GM23338 (cell line): ENCODE measurements at places on chromosomes 4 and X. TPM values are rescaled to one million over a fixed set of nuclear protein-coding genes. Genes with fewer than 3 reads are reported as not detected.

The LINC00632 gene
- 23.6 and 25.2 TPM in 2 replicates for polyA plus RNA-seq

The PPARGC1A gene
- 0.12 and 0.76 TPM in 2 replicates for polyA plus RNA-seq

The CT55 gene
- polyA plus RNA-seq = not detected in 2 replicates

The XK gene
- polyA plus RNA-seq = 0.28 and 0.29 TPM in 2 replicates

GRCh38 chrX:141301017-141301416 is 58.7 kb upstream of the SPANXC start:
- no peak for DNase-seq
- H3K36me3 ChIP-seq = no peaks in the 10 kb centered on the region
- H3K4me1 ChIP-seq = no peaks in the 10 kb centered on the region

DNA sequence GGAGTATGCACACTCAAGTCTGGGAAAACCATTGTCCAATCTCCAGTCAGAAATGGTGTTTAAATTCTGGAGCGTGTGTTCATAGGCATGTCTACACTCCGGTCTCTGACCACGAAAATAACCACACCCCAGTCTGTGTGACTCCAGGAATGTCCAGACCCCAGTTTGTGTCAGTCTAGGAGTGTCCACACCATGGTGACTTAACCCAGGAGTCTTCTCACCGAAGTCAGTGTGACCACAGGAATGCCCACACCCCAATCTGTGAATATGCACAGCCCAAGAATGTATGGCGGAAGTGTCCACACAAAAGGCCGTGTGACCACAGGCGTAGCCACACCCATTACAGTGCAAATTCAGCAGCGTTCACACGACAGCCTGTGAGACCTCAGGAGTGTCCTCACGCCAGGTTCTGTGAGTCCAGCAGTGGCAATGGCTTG is 11.4 kb downstream of the FTSJ1 start:
- no peak overlapping the region for H3K27ac ChIP-seq
- H3K4me1 ChIP-seq = no peaks in the 10 kb centered on the region
- DNase-seq = peak; percentile 17

GRCh38 chr4:97500423-97500822 is 642.9 kb downstream of the STPG2 start:
- no peaks in the 10 kb centered on the region for H3K27me3 ChIP-seq
- H3K27ac ChIP-seq = no peak overlapping the region
- H3K4me3 ChIP-seq = no peak overlapping the region

- no peak for DNase-seq
- H3K4me1 ChIP-seq = no peaks in the 10 kb centered on the region
- no peak overlapping the region for H3K27ac ChIP-seq
- no peaks in the 10 kb centered on the region for H3K27me3 ChIP-seq
Measured at GRCh38 chrX:39563178-39563577, 534.6 kb downstream of the BCOR start.

DNA sequence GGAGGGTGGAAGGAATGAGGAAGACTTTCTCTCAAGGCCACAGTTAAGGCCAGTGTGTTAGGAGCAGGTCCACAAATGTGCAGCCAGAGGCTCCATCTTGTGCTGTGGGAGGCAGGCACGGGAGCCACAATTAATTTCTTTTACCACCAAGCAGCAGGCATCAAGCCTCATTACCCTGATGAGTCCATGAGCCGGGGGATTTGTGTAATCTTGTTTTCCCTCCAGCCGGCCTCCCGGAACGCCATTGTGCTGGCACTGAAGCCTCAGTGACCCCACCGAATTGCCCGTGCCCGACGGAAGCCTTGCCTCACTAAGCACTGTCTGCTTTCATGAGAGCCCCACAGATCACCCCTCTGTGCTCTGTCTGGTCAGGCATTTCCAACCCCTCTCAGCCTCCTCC is 154.7 kb upstream of the STX18 start:
- no peak for DNase-seq
- H3K4me3 ChIP-seq = no peak overlapping the region
- peaks cover 9% of the 10 kb centered on the region; the same call in 1 of the 2 replicates for H3K4me1 ChIP-seq
- no peaks in the 10 kb centered on the region for H3K36me3 ChIP-seq
- H3K27me3 ChIP-seq = no peaks in the 10 kb centered on the region

DNA sequence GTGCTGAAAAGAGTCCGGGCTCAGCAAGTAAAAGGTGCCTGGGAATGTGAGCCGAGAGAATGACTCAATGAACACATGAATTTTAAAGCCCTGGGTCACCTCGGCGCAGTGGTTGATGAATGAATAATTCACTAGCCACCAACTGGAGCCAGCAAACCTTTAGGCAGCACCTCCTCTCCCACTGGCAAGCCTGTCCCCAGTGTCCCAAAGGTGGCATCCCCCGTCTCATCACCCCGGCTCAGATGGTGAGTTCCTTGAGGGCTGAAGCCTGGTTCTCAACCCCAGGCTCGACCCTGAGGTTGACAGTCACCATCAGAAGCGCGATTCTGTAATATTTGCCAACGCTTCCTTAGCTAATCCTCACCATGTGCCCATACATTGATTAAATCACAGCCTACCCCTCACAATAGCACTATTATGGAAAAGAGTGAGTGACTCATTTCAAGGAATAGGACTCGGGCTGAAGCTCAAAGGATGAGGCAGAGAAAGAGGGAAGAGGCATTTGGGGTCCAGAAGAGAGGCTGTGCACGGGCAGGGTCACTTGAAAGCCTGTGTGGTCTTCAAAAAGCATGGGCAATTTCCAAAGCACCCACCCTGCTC is 2.7 kb upstream of the CCNQ start:
- no peak overlapping the region for H3K27ac ChIP-seq
- H3K4me3 ChIP-seq = no peak overlapping the region
- peaks cover 4% of the 10 kb centered on the region; the same call in 1 of the 2 replicates for H3K27me3 ChIP-seq
- no peaks in the 10 kb centered on the region for H3K4me1 ChIP-seq
- H3K36me3 ChIP-seq = no peaks in the 10 kb centered on the region
- DNase-seq = no peak
